Activated CD4-positive, alpha-beta T cell treated with anti-CD3 and anti-CD28 coated beads, Interleukin-2, amount 10 ng/mL, durations not matched to agents 24 days and 14 days (primary cell): ENCODE measurements at places on chromosomes 5 and 9. TPM values are rescaled to one million over a fixed set of nuclear protein-coding genes. Genes with fewer than 3 reads are reported as not detected.

GRCh38 chr5:14912206-14912605 is 40.6 kb upstream of the ANKH start:
- no peak overlapping the region for H3K4me3 ChIP-seq
- H3K27me3 ChIP-seq, result peaks cover 3% of the 10 kb centered on the region
- H3K27ac ChIP-seq, result no peak overlapping the region

DNA sequence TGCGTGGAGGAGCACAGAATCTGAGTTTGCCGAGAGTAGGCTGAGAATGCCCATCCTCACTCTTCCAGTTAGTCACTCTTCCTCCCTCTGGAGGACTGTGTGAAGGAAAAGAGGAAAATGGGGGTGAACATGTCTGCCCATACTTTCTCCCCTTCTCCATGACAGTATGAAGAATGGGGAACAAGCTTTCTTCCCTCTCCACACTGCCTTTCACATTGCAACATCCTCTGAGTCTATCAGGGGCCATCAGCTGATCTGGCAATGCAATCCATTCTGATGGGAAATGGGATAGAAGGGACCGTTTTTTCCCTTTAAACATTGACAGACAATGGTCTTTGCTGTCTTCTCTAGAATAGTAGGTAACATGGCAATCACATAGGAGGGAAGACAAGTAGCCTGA is 56.8 kb downstream of the UGCG start:
- peaks cover 13% of the 10 kb centered on the region for H3K27me3 ChIP-seq
- H3K36me3 ChIP-seq, result no peaks in the 10 kb centered on the region
- no peak overlapping the region for H3K27ac ChIP-seq
- no peak overlapping the region for H3K4me3 ChIP-seq
- DNase-seq, result no peak

DNA sequence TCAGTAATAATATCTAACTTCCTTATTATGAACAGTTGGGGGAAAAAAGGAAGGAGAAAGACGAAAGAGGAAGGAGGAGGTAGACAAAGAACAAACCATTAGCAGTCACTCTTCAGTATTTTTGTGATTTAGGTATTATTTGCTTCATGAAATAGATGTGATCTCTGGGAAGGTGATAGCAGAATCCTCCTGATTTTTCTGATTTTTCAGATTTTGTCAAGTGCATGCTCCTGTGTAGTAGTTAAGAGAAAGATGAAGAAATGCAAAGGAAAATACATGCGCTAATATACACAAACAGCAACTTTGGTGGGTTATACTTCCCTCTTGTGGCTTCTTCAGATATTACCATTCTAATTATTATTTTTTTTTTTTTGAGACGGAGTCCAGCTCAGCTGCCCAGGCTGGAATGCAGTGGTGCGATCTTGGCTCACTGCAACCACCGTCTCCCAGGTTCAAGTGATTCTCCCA is 31.6 kb downstream of the LMNB1 start:
- no peaks in the 10 kb centered on the region for H3K27me3 ChIP-seq
- no peak overlapping the region for H3K4me3 ChIP-seq
- no peak for DNase-seq
- peaks cover 63% of the 10 kb centered on the region for H3K36me3 ChIP-seq

GRCh38 chr5:41279040-41279439 is 65.7 kb upstream of the C6 start:
- no peak overlapping the region for H3K27ac ChIP-seq
- no peak for DNase-seq
- no peak overlapping the region for H3K4me3 ChIP-seq

IL9 gene
- 0.75 TPM in 1 of 2 replicates, not detected in the other for total RNA-seq

CDO1 gene
- 0.45 and 0.82 TPM in 2 replicates for total RNA-seq

QRFP gene
- not detected in 2 replicates for total RNA-seq
